ENCODE measurements at places on chromosomes 5 and 9. TPM values are rescaled to one million over a fixed set of nuclear protein-coding genes. Genes with fewer than 3 reads are reported as not detected.

DNA sequence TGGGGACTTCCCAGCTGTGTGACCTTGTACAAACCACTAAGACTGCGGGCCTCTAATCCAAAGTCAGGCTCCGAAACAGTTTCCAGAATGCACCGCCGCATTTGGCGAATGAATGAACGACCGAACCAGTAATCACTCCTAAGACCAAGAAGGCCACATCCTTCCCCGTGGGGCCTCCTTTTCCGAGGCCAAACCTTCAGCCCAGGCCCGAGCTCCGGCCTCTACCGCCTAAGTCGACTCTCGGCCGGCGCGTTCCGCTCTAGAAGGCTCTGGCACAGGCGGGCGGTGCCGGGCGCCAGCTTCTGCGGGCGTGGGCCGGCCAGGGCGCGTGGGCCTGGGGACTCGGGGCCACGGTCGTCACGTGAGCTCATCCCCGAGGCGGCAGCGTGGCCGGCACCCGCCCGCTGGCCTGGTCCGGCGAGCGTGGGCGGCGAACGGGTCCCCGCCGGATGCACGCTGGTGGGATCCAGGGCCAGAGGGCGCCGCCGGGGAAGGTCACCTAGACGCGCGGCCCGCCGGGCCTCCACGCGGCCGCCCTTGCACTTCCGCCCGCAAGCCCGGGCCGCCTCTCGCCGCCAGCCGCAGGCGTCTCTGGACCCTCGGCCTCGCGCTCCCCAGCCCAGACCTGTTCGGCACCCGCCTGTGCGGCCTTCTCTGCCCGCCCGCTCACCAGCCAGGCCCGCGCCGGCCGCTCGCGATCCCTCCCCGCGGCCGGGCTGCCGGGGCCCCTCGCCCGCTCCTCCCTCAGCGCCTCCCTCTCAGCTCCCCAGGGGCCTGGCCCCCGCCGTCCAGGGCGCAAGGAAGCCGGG, 754 bp downstream of the VDAC1 start:
- no peaks in the 10 kb centered on the region for H3K27me3 ChIP-seq
- peak; percentile 85 for DNase-seq
- H3K36me3 ChIP-seq = 0 out of 2 replicates have a peak, but pooled peaks cover 4% of the 10 kb centered on the region
- H3K4me1 ChIP-seq = peaks cover 16% of the 10 kb centered on the region

DNA sequence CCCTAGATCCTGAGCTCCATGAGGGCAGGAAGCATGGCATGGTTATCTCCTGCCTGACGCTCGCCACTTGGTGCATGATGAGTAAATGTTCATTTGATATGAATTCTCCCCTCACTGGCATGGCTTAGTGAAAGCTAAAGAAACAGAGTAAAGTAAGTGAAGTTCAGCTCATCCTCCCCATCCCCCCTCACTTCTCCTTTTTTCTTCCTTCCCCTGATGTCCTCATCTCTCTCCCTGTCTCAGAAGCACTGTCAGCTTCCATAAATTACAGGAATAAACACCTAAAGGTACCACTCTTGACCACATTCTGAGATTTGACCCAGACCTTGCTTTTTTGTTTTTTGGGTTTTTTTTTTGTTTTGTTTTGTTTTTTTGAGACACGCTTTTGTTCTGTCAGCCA, 73.3 kb downstream of the SNX18 start:
- no peak for DNase-seq
- H3K27ac ChIP-seq = no peak overlapping the region
- H3K4me3 ChIP-seq = no peak overlapping the region
- no peaks in the 10 kb centered on the region for H3K27me3 ChIP-seq

GRCh38 chr5:10702911-10703491, 58.0 kb downstream of the DAP start:
- H3K27ac ChIP-seq = peak overlapping the region; percentile 59
- H3K36me3 ChIP-seq = no peaks in the 10 kb centered on the region
- peaks cover 56% of the 10 kb centered on the region for H3K4me1 ChIP-seq

- no peak for DNase-seq
- no peak overlapping the region for H3K4me3 ChIP-seq
- H3K27ac ChIP-seq = no peak overlapping the region
- no peaks in the 10 kb centered on the region for H3K27me3 ChIP-seq
Observed at GRCh38 chr9:9945966-9946365, 666.8 kb downstream of the PTPRD start.

EIF4EBP3 gene
- 14.5 TPM for polyA plus RNA-seq

All from GM23248 (cell line).